Astrocyte (in vitro differentiated cells and primary cell): ENCODE measurements at places on chromosomes 3 and 15. TPM values are rescaled to one million over a fixed set of nuclear protein-coding genes. Genes with fewer than 3 reads are reported as not detected.

DNA sequence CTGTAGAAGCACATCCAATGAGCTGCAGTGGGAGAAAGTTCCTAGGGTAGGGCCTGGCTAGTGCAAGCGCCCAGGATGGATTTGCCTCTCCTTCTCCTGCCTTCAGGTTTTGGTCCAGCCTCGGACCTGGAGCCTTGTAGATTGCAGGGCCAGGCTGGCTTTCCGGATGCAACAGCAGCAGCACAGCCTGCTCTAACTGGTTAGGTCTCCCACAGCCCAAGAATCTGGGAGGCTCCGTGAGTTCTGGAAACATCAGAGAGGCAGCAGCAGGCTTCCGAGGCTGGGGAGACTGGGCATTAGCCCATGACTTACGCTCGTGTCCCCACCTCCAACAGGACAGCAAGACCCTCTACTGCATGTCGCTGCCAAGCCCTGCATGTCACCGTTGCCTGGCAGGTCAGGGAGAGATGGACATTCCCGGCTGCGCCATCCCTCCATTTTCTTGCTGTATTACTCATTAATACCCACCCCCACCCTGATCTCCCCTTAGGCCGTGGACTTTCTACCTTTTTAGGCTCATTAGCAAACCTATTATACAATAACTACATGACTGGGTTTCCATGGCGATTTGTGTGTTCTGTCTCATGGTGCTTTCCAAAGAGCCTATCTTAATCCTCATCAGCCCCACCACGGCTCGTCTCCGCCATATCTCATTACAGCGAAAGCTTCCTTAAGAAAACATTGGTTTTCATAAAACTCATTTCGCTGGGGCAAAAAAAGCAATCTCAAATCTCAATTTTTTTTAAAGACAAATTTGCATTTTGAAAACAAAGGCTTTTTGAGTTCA is 40.9 kb upstream of the RGMA start:
- DNase-seq, result no peak

The FBLN2 gene
- 36.6 and 57.3 TPM in 2 replicates for total RNA-seq

The IL17RD gene
- 8.7 and 13.0 TPM in 2 replicates for total RNA-seq

GRCh38 chr3:134087060-134087974 is 57.6 kb upstream of the SLCO2A1 start:
- peak; percentile 20 for DNase-seq

The SERPINI2 gene
- 0.32 TPM in 1 of 2 replicates, not detected in the other for total RNA-seq

The CD86 gene
- total RNA-seq, result not detected in 2 replicates

DNA sequence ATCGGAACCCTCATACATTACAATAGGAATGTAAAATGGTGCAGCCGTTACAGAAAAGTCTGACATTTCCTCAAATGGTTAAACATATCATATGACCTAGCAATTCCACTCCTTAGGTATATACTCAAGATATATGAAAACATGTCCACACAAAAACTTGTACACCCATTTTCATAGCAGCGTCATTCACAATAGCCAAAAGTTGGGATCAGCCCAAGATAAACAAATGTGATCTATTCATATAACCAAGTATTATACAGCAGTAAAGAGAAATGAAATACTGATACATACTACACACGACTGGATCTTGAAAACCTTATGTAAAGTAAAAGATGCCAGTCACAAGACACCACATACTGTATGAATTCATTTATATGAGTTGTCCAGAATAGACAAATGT is 102.4 kb downstream of the MSL2 start:
- no peak for DNase-seq

The IQCF5 gene
- total RNA-seq, result not detected in 2 replicates

DNA sequence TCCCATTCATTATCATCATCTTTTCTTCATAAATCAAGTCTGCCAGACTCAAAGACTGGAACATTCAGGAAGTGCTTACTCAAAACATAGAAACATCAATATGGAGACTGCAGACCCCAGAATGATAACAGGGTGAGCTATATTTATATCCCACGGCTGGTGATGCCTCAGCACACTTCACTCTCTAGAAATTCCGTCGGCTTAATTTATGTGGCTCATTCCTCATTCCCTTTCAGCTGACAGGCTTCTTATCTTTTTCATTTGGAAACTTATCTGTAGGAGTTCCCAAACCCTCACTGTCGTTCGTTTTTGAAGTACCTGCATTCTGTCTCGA is 45.5 kb downstream of the RFTN1 start:
- DNase-seq, result peak; percentile 61

The ROPN1 gene
- not detected in 2 replicates for total RNA-seq

- no peak for DNase-seq
Observed at GRCh38 chr15:60939389-60939788, 289.7 kb downstream of the RORA start.

DNA sequence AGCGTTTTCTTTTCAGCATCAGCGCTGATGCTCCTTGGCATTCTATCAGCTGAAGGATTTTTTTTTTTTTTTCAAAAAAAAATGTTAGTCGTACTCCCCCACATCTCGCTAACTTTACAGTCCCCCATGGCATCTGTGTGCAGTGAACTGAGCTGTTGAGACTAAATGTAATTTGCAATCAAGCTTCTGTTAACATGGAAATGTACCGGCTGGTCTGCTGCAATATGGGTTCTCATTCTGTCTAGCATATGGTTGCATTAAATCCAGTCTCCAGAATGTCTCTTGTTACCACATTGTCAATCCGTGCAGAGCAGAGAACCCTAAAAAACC is 32.2 kb upstream of the TPRG1 start:
- no peak for DNase-seq

- DNase-seq, result peak; percentile 1
Observed at GRCh38 chr3:118754406-118755252, 280.0 kb downstream of the IGSF11 start.

GRCh38 chr15:82315519-82316246 is 33.6 kb downstream of the GOLGA6L10 start:
- DNase-seq, result no peak

- DNase-seq, result no peak
Observed at GRCh38 chr3:127598841-127599570, 795 bp downstream of the MCM2 start.

The LYSMD2 gene
- total RNA-seq, result 3.4 and 4.9 TPM in 2 replicates

The CPN2 gene
- not detected in 2 replicates for total RNA-seq

- DNase-seq, result no peak
Observed at GRCh38 chr3:13536832-13537231, 12.1 kb upstream of the FBLN2 start.

GRCh38 chr15:68379759-68380290 is 52.1 kb downstream of the ITGA11 start:
- DNase-seq, result no peak

DNA sequence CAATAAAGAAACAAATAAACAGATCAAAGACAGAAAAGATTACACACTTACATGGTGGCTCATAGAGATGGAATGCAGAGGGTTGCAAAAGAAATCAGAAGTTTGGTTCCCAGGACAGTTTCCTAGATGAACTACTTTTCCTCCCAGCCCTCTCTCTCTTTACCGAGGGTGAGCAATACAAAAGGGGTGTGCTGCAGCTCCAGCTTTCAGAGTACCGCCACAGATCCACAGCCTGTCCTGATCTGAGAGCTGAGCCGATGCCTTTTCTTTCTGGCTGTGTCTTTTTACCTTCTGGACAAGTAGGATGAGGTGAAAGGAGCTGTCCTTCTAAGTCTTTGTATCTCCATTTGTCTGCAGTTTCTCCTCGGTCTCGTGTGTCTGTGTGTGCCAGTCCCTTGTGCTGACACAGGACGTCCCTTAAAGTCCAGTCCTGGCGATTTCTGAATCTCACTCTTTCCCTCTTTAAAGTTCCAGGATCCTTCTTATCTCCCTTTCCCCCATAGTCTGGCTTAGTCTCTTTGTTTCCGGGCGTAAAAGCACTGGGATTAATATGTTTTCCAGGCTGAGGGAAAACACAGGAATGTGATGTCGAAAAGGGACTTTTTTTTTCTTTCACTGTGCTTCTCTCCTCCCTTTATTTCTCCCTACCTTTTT is 540 bp downstream of the CCDC80 start:
- peak; percentile 85 for DNase-seq

- DNase-seq, result peak; percentile 90
Observed at GRCh38 chr15:74040109-74040850, 42.1 kb downstream of the GOLGA6A start.

DNA sequence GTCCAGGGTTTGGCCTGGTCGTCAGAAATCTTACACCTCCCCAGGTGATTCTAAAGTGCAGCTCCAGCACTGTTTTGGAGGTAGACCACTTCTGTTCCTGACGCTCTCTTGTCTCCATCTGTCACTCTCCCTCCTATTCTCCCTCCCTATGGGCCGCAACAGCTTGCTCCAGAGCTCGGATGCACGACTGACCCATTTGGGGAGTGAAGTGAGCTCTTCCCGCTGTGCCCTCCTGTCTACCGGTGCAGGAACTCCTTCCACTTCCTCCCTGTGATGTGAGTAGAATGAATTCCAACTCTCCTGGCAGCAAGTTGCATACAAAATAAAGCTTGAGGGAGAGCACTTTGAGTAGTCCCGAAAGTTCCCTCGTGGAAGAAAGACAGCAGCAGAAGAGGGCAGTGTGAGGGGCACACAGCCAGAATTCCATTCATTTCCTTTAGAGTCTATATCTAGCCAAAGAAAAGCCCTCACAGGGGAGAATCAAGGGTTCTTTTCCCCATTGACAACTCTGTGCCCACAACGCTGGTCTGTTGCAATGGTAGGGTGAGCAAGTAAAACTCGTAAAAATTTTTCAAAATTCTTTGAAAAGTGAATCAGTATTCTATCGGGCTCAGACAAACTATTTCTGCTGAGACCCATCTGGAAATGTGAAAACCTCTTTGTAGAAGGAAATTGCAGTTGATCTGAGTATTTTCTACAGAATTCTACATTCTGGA is 39.9 kb upstream of the BDH1 start:
- no peak for DNase-seq

The MME gene
- total RNA-seq, result 54.3 and 55.5 TPM in 2 replicates

GRCh38 chr15:25134546-25134945 is 179.8 kb downstream of the SNRPN start:
- peak; percentile 9 for DNase-seq

The SPATA12 gene
- total RNA-seq, result not detected in 2 replicates

DNA sequence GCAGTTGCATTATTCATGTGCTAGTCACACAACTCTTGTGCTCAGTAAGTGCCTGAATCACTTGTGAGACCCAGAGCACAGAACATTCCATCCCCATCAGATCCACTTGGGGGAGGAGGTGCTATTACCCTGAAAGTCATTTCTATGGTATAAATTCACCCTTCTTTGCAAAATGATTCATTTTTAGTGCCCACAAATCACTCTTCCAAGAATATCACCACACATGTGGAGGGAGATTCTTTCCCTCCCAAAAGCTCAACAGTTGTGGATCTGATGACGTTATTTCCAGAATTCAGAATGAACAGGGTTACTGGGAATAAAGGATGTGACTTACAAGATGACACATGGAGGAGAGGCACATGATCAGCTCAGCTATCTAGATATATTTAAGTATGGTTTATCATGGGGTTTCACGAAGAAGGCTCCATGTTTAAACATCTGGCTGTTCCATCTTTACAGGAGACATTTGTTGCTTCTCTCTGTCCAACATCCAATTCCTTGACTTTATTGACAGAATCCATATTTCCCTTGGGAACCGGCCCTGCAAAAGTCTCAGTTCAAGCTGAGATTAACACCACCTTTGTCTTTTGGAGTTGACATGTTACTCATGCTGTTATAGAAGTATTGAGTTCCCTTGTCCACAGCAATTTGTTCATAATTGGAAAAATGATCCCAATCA is 214.2 kb upstream of the PROK2 start:
- peak; percentile 91 for DNase-seq

GRCh38 chr3:150300852-150301517 is 107.1 kb upstream of the TSC22D2 start:
- no peak for DNase-seq

The SPINK8 gene
- total RNA-seq, result not detected in 2 replicates

- DNase-seq, result peak; percentile 53
Observed at GRCh38 chr3:113096188-113096892, 105.6 kb downstream of the GTPBP8 start.

The TMEM266 gene
- 0.36 TPM in 2 replicates for total RNA-seq

DNA sequence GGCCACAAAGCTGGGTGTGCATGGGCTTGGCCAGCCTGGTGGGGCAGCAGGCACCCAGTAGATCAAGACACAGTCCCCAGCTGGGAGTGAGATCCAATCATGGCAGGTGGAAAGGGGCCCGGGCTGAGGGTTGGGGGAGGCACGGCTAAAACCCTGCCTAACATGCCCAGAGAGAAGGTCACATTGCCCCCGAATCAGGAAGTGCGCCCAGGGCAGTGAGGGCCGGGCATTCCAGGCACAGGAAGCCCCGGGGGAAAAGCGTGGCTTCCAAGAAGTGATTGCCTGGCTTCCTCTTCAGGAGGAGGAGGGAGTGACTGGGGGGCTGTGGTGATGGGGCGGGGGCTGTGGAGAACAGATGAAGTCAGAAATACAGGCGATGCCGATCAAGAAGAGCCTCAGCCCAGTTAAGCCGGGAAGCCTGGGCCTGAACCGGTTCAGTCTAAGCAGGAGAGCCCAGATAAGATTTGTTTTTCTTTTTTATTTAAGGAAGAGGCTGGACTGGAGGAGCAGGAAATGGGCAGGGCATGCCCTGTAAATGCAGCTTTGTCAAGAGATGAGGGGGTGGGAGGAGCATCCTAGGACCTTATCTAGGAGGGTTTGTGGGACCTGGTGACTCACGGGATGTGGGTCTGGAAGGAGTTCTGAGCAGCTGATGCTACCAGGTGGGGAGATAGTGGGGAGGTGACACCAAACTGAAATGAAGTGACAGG is 83.9 kb downstream of the CHSY1 start:
- peak; percentile 99 for DNase-seq

GRCh38 chr3:165523801-165524200 is 313.4 kb downstream of the BCHE start:
- peak; percentile 68 for DNase-seq

The SNTN gene
- not detected in 2 replicates for total RNA-seq

- peak; percentile 46 for DNase-seq
Observed at GRCh38 chr3:170055209-170055608, 17.4 kb downstream of the GPR160 start.

GRCh38 chr3:192444096-192444790 is 283.1 kb downstream of the FGF12 start:
- peak; percentile 39 for DNase-seq

DNA sequence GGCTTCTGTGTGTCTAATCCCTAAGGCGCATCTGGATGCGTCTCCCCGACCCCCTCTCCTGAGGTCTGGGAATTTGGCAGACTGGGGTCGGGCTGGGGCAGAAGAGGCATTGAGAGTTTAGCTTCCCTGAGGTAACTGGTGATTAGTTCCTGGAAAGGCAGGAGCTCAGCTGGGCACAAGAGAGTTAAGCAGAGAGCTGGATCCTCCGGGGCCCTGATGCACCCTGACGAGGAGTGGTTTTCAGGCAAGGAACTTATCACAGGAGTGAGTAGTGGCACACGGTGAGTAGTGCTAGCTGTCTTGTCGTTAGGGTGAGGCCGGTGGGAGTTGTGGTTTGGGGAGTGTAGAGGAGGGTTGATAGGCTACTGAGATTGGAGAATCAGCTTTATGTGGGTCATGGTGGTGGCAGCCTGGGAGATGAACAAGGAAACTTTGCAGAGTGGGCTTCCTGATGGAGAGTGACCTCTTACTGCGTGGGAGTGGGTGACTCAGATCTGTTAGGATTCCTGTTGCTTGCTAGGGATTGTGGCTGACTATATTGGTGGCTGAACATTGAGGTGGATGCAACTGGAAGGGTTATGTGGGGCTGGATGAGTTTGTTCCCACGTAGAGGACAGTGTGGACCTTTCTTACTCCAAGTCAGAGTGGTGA is 897 bp downstream of the RAD54L2 start:
- peak; percentile 83 for DNase-seq
